T1000 (cell line): ENCODE measurements at places on chromosomes 5 and 9.

DNA sequence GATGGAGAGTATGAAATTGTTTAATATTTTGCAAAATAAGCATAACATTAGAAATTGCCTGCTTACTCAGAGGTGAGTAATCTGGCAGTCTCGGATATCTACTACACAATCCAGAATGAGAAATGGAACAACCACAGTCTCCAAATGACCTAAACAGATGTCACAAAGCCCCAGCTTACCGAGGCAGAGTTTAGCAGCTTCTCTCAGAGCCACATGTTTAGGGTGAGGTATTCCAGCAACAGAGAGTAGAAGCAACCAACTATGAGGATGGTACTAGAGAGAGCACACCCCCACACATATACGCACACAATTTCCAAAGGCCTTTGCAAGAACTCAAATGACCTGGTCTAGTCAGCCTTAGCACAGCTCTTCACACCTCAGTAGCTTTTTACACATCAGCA, 122.7 kb upstream of the LPAR1 start:
- DNase-seq = no peak

DNA sequence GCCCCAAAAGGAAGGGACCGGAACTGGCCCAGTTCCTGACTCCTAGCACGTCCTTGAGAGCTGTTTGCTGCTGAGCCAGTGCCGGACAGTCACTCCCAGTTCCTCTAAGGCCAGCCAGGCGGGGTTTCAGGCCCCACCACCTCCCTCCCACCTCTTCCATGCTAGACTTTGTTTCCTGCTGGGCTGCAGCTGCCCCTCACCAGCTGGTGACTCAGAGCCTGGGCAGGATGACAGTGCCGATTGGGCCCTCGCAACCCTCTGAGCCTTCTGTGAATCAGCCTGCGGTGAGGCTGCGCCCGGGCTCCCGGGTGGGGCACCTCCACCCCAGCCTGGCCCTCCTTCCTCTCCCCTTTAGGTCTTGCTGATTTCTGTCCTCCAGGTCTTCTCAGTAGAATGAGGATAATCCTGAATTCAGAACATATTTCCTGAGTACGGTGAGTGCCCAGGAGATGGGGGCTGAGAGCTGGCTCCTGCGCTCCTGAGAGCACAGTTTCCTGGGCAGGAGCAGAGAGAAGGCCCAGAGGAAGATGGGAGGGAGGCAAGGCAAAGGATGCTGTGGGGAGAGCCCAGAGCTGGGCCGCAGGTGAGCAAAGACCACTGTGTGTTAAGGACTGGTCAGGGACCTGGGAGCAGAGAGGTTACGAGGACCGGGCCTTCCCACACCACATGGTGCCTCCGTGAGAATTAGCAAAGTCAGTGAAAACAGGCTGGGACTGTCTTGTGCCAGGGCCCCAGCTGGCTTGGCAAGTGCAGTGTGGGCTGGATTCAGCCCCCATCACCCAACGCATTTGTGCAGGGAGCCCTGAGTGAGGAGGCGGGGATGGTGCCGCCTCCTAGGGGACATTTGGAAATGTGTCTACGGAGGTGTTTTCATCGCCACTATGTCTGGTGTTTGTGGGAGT, 32.9 kb upstream of the STXBP1 start:
- DNase-seq = peak; percentile 91

GRCh38 chr5:93289942-93290341, 291.1 kb downstream of the NR2F1-AS1 start:
- DNase-seq = no peak

GRCh38 chr5:148910216-148910615, 83.8 kb downstream of the ADRB2 start:
- no peak for DNase-seq

DNA sequence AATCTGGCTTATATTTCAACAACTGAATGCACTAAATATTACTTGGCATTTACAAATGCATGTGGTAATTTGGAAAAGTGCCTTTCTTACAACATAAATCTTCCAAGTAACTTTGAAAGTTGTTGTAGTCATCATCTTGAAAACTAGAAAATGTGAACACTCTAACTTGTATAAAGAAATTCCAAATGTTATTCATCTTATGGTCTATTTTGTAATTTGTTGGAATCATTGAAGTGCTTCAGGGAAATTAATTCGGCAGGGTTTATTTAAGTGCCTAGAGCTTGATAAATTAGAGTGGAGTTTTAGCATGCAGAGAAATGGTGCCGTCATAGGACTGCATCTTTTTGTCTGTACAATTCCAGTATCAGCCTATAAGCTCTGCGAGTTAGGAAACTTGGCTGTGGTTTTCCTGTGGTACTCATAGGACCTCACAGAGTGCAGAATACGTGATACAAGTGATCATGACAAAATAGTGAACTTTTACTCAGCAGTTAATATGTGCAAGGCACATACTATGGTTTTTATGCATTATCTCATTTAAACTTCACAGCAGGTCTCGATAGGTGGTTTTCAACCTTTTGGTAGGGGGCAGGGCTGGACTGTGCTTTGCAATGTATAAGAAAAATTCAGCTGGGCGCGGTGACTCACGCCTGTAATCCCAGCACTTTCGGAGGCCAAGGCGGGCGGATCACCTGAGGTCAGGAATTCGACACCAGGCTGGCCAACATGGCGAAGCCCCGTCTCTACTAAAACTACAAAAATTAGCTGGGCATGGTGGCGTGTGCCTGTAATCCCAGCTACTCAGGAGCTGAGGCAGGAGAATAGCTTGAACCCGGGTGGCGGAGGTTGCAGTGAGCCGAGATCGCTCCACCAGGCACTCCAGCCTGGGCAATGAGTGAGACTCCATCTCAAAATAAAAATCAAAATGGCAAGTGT, 79.6 kb downstream of the RAI14 start:
- DNase-seq = no peak

GRCh38 chr9:90642570-90643539, at the start of gene DIRAS2:
Gene DIRAS2 (minus strand): TSS chr9:90642824. CDS start chr9:90613827, 28,997 bp downstream.
- no peak for DNase-seq

DNA sequence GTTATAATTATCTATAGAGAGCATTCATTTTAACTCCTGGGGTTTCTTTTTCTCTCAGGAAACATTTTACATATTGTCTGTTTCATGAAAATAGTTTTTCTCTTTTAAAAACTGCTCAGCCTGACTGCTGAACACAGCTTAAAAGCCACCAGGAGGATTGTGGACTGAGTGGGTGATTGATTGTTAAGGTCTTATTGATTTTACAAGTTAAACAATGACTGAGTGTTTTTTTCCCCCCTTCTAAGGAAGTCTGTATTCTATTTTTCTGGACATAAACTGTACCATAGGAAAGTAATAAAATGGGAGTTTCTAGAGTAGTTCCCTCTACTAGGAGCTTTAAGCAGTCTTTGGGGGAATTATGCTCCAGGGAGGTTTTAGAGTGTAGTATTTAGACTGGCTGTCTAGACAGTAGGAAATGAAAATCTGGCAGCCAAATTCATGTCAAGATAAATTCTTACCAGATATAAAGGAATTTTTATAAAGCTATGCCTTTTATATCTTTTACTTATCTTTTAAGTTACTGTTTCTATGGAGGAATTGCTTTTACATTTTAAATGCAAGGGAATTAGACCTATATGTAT, 463.9 kb downstream of the PRR16 start:
- DNase-seq = no peak

DNA sequence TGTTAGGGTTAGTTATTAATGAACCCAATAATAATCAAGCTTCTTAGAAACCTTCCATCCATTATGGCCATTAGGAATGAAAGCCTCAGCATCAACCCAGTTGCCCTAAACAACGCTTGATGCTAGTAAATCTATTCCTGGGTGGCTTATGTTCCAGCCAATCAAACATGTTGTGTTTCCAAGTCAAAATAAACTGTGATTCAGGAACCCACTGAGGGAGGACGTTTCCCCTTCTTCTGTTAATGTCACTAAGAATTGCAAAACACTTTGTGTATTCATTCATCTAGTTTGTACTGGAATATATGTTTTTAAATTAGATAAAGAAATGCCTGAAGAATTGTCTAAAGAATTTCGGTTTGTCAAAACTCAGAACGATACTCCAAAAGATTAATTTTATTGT, 142.5 kb upstream of the MSX2 start:
- DNase-seq = no peak

- DNase-seq = no peak
Measured at GRCh38 chr5:132093271-132093670, 19.7 kb downstream of the CSF2 start.

GRCh38 chr5:6593148-6594016, 39.5 kb downstream of the NSUN2 start:
- no peak for DNase-seq

GRCh38 chr5:33268374-33268773, 172.4 kb upstream of the TARS1 start:
- no peak for DNase-seq

- no peak for DNase-seq
Measured at GRCh38 chr5:135669416-135669815, 90.6 kb upstream of the CXCL14 start.

- no peak for DNase-seq
Measured at GRCh38 chr5:149988126-149988525, 12.3 kb downstream of the TIGD6 start.

DNA sequence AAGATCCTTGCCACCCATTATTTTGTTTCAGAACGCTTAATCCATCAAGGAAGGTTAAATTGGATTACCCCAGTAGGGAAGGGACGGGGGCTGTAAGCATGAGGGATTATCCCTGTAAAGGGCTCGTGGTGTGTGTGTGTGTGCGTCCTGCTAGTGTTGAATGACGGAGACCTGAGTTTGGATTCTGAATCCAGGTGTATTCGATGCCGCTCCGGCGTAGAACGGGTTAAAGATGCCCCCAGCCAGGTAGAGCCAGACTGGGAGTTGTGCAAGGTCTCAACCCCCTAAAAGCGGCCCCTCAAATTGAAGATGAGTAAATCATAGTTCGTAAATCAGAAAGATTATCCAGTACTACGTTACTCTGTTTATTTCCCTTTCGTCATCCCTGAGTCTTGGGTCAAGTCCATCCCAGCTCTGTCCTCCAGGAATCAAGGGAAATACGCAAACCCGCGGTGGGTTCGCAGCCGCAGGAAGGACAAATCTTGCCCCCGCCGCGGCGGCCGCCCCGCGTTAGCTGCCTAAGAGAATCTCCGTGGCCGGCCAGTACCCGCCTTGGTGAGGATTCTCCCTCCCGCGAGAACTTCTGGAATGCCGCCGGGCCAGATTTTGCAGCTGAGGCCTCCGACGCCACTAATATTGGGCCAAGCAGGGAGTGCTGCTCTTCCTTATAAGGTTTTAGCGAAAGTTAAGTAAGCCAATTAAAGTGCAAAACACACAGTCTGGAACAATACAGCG, 586 bp upstream of the MTAP start:
- peak; percentile 47 for DNase-seq

GRCh38 chr9:14096258-14096922, 217.6 kb downstream of the NFIB start:
- no peak for DNase-seq

DNA sequence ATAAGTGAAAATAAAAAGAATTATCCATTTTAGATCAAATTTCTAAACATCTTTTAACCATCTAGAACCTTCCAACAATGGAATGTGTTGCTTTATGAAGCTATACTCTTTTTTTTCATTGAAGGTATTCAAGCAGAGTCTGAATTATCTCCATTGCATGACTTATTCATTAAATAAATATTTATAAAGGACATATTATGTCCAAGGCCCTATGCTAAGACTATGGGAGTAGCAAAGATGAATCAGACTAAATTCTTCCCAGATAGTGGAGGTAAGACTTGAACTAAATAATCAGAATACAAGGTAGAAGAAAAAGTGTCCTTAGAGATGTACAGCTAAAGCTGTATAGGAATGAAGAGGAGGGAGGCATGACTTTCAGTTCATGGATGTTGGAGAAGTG, 215.5 kb upstream of the RGMB start:
- DNase-seq = no peak

- DNase-seq = peak; percentile 21
Measured at GRCh38 chr9:130445268-130445983, 665 bp downstream of the ASS1 start.

DNA sequence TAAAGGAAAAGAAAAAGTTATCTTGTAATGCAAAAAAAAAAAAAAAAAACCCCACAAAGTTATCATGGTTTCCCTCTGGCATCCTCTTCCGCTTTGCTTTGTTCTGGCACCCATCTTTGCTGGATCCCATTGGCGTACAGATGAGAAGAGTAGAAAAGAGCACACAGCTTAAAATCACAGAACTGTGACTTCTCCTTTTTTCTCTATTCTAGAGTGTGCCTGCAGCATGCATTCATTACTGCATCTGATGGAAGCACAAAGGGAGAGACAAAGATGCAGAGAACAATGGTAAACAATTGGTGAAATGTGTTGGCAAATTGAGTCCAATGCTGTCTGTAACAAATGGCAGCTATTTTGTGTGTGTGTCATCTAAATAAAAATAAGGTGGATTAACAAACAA, 440.8 kb upstream of the PIK3R1 start:
- DNase-seq = no peak

GRCh38 chr9:124973807-124974206, 32.9 kb upstream of the GOLGA1 start:
- DNase-seq = no peak

DNA sequence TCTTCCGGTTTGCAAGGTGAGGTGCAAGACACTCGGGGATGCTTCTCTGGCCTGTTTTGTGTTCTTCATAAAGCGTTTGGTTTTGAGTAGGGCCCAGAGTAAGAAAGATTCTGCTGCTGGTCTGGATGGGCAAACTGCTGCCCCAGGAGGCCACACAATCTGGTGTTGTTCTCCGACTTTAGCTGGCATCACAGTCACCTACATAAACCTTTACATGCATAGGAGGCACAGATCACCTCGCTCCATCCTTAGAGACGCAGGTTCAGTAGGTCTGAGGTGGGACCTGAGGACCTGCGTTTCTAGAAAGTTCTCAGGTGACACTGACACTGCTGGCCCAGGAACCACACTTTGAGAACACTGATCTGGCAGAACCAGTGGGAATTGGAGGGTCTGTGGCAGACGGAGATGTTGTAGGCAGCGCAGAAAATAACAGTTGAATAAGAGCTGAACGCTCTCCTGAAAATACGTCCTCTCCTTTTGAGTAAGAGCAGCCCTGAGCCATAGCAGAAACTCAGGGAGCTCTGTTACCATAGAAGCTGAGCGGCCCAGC, 3.9 kb upstream of the SLC6A3 start:
- DNase-seq = no peak

DNA sequence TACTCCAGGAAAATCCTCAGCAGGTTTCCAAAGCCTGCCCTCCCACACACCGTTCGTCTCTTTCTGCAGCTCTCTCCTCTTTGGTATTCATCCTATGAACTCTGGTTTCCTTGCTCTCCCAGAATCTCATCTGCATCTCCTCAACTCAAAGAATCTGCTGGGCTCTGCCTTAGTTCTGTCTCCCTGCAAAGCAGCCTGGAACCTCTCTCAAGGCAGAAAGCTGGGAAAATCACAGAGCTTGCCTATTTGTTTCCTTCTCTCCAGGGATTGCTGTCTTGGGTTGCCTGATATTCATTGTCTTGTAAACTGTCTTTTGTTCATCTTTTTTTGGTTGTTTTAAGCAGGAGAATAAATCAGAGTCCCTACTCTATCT, 5.3 kb upstream of the ERAP2 start:
- no peak for DNase-seq

GRCh38 chr9:133619791-133620190, 10.6 kb upstream of the FAM163B start:
- DNase-seq = no peak

GRCh38 chr9:18006591-18006990, 427.7 kb downstream of the SH3GL2 start:
- no peak for DNase-seq

GRCh38 chr9:95316794-95317118, 753 bp downstream of the FANCC start:
- peak; percentile 65 for DNase-seq

- no peak for DNase-seq
Measured at GRCh38 chr5:66597183-66597757, 1.1 kb downstream of the MAST4 start.

GRCh38 chr5:56534102-56534829, 281.1 kb upstream of the MAP3K1 start:
- no peak for DNase-seq
